ENCODE measurements at places on chromosomes 1 and 21.

DNA sequence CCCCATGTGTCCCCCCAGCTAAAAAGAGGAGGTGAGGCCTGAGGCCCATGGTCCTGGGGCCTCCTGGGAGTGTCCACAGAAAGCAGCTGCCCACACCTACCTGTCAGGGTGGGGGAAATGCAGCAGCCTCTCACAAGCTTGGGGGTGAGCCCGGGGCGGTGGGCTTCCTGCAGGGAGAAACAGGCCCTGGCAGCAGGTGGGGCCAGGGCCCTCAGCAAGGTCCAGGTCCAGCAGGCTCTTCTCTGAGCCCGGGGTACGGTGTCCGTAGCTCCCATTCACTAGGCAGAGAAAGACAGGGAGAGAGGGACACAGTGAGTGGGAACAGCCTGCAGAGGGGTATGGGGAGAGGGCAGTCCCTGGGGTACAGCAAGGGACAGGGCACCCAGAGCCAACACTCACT lies 139.0 kb downstream of the GLIS1 start:
- no peak for DNase-seq

- DNase-seq = no peak
Observed at GRCh38 chr1:29011775-29012174, 97.4 kb downstream of the EPB41 start.

DNA sequence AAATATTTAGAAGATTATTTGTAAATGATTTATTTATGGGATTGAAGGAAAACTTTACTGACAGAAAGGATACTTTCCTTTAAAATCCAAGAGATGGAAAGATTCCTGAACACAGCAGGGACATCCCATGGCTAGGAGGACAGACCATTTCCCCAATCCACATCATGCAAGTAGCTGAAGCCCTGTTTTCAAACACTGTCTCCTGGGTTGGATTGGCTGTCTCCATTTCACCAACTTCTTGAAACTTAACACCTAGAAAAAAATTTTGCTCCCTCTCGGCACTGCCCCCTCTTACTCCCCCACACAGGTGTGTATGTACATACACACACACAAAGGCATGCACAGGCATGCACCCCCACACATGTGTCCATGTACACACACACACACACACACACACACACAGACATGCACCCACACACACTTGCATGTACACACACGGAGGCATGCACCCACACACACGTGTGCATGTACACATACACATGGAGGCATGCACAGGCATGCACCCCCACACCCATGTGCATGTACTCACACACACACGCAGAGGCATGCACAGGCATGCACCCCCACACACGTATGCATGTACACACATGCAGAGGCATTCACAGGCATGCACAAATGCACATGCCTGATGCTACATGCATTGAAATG lies 320.0 kb downstream of the CHRM3 start:
- DNase-seq = no peak

GRCh38 chr21:24289539-24289938 lies 1317.7 kb downstream of the MRPL39 start:
- DNase-seq = no peak

DNA sequence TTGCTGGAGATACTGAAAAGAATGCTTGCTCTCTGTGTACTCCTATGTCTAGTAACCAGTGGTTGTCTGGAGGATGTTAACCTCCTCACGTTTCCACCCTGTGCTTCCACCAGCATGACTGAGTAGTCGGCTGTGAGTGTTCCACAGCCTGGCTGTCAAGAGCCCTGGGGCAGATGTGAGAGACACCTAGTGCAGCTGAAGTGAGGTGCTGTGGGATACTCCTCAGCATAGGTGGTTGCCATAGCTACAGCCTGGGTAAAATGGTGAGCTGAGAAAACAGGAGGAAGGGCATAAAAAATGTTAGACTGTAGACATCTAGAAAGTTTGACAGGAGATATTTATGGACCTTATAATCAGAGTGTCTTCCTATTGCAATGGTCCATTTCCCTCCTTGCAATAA lies 15.8 kb downstream of the IVL start:
- no peak for DNase-seq

- DNase-seq = no peak
Observed at GRCh38 chr1:30418939-30419720, 304.3 kb downstream of the MATN1 start.

- DNase-seq = no peak
Observed at GRCh38 chr1:34740161-34740868, 14.5 kb upstream of the GJB5 start.

DNA sequence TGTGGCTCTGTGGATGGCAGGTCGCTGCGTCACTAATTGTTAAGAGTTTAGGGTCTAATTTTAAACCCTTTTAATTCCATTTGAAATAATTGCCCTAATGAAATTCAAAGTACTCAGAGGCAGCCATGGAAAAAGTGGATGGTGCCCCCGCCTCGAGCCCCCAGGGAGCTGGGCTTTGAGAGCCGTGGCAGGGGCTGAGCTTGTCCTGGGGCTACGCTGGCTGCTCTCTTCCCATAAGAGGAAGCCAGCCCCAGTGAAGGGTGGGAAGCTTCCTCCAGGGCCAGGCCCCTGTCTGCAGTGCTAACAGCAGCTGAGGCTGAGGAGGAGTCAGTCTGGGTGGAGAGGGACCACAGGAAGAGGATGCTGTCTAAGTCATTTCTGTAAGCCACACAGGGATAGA lies 315.0 kb upstream of the POU3F1 start:
- no peak for DNase-seq

DNA sequence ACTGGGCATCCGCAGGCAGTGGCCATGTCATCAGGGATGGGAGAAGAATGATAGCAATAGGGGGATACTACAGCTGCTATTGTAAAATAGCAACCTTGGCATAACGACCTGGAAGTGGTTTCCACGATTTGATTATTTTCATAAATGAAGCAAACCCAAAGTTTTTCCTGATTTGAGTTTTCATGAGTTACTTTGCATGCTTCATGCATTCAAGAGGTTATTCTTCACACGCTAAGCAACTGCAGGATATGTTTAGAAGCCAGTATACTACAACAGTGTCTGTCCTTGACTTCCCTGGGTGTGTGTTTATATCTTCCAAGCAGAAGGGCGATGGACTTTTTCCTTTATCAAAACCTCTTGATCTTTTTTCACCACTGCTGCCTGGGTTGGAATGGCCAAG lies 281.1 kb upstream of the DUSP10 start:
- DNase-seq = no peak

GRCh38 chr1:24293392-24294227 lies 25.5 kb upstream of the GRHL3 start:
- no peak for DNase-seq

DNA sequence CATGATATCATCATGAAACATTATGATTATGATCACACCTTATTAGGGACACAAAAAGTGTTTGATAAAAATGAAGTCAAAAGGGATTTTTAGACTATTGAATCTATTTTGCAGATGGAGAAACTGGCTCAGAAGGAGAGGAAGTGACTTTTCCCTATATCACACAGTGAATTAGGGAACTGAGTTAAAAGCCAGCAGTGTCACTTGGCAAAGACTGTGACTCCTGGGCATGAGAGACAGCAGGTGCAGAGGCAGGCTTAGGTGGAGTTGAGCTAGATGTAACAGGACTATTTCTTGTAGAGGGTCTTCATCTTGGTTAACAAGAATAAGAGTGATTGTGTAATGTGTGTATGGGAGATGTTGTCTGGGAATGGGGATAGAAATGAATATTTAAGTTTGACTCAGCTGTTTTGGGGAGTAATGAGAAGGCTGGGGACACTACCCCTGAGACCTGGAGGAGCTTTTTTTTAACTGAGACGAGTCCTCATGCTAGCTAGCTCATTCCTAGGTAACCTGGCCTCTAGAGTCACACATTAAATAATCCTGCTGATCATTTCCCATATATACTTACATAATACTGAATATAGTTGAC lies 1.0 kb upstream of the CD84 start:
- no peak for DNase-seq

GRCh38 chr1:160083968-160084770 lies 2.8 kb downstream of the KCNJ9 start:
- DNase-seq = no peak

DNA sequence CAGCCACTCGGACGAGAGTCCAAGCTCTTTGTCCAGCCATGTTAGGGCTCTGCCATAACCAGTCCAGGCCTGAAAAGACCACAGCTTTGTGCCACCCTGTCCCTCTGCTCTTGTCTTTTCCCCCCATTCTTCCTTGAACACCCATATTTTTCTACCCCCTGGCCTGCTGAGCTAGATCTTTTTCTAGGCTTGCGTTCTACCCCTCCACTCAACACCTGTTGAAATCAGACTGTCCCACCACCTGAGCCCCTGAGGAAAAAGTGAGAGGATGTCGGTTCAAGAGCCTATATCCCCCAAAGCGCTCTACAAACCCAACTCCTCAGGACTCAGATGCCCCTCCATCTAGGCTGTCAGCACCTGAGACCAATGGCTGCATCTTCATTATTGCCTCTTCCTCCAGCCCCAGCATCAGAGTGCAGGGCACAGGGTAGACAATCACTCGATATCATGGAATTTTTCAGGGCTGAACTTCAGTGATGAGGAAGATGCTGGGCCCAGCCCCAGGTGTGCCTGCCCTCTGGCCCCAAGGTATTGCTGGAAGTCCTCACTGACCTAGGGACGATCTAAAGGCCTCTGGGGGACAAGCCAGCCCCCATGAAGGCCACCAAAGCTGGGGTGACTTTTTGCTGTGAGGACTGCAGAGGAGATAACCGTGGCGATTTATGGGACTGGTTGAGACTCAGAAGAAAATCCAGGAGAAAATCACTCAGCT lies 75.3 kb downstream of the CD247 start:
- no peak for DNase-seq

- no peak for DNase-seq
Observed at GRCh38 chr1:175887981-175888428, 144.6 kb upstream of the TNR start.

DNA sequence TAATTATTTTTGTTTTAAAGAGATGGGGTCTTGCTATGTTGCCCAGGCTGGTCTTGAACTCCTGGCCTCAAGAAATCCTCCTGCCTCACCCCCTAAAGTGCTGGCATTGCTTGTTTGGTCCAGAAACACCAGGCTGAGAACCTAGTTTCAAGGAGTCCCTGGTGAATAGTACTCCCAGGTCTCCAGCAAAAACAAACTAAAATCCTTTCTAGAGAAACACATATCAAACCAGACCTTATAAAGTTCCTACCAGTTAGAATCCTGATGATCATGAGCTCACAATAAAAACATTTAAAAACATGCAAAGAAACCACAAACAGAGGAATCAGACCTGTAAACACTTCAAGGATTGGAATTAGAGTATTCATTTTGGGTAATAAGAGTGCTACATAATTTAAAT lies 34.4 kb upstream of the PADI1 start:
- no peak for DNase-seq

- no peak for DNase-seq
Observed at GRCh38 chr1:228249513-228250305, 41.9 kb downstream of the OBSCN start.

Data from bone marrow (tissue), 2 donors.